ENCODE measurements at places on chromosomes 7 and 10.

DNA sequence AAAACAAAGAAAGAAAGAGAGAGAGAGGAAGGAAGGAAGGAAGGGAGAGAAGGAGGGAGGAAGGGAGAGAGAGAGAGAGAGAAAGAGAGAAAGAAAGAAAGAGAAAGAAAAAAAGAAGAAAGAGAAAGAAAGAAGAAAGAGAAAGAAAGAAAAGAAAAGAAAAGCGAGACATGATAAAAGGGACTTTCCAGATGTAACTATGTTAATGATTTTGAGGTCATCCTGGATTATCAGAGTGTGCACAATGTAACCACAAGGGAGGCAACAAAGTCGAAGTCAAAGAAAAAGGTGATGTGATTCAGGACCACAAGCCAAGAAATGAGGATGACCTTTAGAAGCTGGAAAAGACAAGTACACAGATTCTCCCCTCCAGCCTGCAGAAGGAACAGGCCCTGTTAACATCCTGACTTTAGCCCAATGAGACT, 48.9 kb upstream of the PAX2 start:
- no peak for DNase-seq

DNA sequence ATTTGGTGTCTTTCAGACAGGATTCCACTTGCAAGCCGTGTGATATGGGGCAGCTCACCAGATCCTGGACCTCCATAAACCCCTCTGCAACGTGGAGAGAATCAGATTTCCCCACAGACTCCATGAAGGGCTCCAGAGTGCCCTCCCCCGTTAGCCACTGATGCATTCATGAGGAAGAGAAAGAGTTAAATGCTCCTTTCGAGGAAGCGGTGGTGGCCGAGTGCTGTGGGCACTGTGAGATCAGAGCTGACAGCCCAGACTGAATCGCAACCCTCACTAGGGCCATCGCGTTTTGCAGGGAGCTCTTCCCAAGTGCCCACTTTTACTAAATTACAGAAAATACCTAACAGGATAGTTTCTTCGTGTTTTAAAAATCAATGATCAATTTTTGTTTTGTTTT, 226.3 kb upstream of the ZNF32 start:
- no peak for DNase-seq

GRCh38 chr10:69456880-69457693, 5.8 kb downstream of the TSPAN15 start:
- no peak for DNase-seq

GRCh38 chr7:50068850-50069551, 24.0 kb downstream of the ZPBP start:
- no peak for DNase-seq

- no peak for DNase-seq
Measured at GRCh38 chr10:119776536-119776935, 50.7 kb downstream of the INPP5F start.

GRCh38 chr10:118241229-118242137, 100.6 kb downstream of the FAM204A start:
- DNase-seq: no peak

- DNase-seq: no peak
Measured at GRCh38 chr10:85225311-85225710, 896.9 kb downstream of the CCSER2 start.

GRCh38 chr10:60162631-60163030, 227.0 kb downstream of the ANK3 start:
- DNase-seq: no peak

DNA sequence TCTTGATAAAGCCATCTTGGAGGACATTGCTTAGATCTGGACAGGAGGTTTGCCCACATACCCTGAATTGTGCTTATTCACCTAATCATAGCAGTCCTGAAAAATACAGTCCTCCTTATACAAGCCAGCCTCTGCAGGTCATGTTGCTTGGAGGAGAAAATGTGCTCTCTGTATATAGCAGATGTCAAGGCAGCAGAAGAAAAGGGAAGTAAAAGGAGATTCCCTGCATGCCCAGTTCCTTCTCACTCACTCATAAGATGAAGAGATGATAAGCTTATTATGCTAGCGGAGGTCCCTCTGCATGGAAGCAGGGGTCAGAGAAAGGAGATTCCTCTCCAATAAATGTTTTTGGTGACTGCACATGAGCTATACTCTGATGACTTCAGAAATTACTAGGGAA, 458.8 kb upstream of the ZMIZ1 start:
- no peak for DNase-seq

DNA sequence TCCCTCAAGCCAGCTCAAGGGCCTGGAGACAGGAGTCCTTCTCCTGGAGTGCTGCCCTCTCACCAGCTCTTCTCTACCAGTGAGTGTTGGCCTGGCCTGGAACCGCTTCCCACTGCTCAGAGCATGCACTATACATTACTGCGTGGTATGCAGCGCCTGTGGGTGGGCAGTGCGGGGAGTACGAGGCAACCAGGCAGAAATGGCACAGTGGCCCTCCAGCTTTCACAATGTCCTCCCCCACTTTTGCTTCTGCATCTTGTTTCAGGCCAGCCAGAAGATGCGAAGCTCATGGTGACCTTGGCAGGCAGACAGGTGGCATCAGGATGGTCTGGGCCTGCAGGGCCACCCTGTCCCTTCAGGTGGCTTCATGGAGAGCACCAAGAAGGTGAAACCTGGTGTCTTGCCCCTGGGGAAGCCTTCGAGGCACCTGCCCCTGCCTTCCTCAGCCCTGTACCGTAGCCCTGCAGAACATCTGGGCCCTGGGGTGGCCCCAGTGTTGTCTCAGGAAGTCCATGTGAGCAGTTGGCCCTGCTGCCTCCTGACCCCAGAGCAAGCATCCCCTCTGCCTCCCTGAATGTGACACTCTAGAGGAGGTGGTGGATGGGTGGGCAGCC, 35.8 kb downstream of the RASGEF1A start:
- DNase-seq: no peak

- DNase-seq: no peak
Measured at GRCh38 chr10:122392835-122393234, 18.3 kb downstream of the PLEKHA1 start.

GRCh38 chr7:139830782-139831501, 1.9 kb downstream of the TBXAS1 start:
- no peak for DNase-seq

DNA sequence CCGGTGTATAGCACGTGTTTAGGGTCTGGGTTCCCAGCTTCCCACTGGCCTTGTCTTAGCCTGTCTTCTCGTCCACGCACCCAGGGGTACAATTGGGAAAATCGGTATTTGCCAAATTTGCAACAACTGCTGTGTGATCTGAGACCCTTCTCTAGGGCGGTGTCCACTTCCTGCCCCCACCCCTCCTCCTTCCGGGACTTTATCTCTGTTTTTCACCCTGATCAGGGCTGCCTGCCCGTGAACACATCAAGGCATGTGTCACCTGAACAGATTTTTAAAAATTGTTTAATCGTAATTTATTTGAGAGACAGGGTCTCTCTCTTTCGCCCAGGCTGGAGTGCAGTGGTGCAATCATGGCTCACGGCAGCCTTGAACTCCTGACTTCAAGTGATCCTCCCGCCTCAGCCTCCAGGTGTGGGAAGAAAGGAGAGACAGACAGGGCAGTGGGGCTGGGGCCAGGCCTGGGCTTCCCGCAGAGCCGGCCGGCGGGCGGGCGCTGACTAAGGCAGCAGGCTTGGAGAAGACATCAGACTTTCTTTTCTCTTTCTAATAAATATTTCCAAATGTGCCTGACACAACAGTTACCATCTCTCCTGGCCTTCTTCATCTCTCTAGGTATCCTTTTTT, 27.5 kb downstream of the ELFN1 start:
- no peak for DNase-seq

- DNase-seq: no peak
Measured at GRCh38 chr10:35486297-35486990, 118.7 kb upstream of the GJD4 start.

GRCh38 chr7:29976673-29977415, 12.8 kb downstream of the SCRN1 start:
- no peak for DNase-seq

DNA sequence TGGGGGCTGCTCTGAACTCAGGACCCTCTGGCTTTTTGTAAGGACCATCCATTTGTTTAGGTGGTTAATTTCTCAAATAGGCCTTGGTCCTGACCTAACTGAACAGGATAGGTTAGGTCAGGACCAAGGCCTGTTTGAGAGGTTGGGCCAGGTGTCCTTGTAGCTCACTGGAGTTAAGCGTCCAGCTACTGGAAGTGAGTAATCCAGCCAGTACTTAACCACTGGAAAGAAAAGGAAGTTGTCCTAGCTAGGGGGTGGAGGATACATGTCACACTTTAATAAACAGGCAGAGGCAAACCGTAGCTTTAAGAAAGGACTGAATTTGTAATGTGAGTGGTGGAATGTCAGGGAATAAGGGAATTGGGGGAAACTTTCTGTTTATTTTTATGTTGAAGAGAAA, 96.0 kb downstream of the GPR85 start:
- no peak for DNase-seq

DNA sequence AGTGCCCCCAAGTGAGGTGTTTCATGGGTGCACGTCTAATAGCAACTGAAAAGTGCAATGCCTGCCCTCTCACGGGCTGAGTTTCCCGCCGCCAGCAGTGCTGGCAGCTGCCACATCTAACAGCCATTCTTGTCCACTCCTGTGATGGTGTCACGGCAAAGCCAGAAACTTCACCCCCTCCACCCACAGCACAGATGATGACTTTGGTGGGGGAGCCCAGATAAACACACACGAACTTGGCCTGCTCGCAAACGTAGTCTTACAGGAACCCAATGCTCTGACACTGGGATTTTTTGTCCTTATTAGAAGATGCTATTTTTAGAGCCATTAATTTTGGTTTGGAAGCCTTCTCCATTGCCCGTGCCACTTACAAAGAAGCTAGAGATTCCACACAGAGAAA, 26.7 kb downstream of the CPXM2 start:
- DNase-seq: no peak

DNA sequence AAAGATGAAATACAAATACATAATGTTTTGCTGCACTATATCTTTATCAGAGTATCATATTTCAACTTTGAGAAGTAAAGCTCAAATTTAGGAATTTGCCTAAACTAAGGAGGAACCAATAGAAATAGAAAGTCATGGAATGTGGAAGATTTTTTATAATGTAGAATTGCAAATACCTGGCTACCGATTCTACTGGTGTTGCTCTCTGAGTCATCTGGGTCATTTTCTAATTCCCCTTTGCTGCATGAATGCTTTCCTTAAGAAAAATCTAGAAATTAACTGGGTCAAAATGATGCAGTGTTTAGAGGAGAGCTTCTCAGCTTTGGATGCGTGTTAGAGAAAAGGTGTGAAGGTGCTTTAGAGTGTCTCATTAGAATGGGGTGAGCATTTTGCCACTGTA, 568.9 kb upstream of the ANKRD30A start:
- no peak for DNase-seq

GRCh38 chr10:16809074-16809718, 8.0 kb downstream of the RSU1 start:
- no peak for DNase-seq

- DNase-seq: no peak
Measured at GRCh38 chr7:1302936-1303335, 70.3 kb downstream of the UNCX start.

- DNase-seq: no peak
Measured at GRCh38 chr7:132656846-132657776, 80.8 kb upstream of the PLXNA4 start.

DNA sequence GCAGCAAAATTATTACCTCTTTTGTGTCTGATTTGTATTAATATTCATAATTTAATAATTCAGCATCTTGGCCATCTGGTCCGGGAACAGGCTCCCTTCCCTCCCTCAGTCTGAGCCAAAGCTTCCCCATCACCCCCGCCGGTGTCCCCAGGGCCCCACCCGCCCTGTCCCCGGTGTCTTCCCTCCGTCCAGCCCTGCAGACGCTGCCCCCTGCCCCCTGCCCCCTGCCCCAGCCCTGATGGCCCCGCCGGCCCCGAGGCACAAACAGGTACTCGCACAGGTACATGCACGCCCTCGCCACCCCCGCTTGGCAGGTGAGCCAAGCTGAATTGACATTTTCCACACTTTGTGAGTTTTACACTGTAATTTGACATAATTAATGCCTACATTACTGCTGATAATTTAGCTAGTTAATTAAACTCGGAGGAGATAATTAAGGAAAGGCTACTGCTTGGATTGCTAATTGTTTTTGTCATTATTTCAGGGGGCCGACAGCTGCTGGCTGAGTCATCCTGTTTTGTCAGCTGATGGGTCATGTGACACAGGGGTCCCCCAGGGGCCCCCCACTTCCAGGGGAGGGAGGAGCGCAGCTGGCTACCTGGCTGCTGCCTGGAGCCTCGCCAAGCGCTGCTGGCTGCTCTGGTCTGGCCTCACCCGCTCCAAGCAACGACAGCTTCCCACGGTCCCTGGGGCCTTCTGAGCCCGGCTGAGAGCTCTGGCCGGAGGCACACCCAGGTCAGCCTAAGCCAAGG, 36.6 kb downstream of the MICALL2 start:
- peak; percentile 83 for DNase-seq

GRCh38 chr7:124801330-124801895, 35.8 kb upstream of the GPR37 start:
- no peak for DNase-seq

GRCh38 chr10:128475686-128476367, 349.6 kb upstream of the MKI67 start:
- no peak for DNase-seq

GRCh38 chr10:16643502-16643901, 121.8 kb upstream of the C1QL3 start:
- no peak for DNase-seq

DNA sequence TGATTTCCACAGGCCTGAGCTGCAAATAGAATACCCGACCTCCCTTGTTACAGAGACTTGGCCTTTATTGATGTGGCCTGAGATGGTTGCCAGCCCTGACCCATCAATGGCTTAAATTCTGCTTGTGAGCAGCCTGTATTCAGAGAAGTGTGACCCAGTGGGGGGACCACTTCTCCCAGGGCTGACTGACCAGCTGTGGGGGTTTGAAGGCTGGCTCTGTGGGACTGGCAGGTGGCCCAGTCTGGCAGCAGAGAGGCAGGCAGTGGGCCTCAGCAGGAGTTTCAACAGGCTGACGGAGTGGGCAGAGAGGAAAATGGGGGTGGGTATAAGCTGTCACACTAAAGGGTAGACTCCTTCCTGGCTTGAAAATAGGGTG, 12.2 kb upstream of the PPIF start:
- no peak for DNase-seq

- DNase-seq: no peak
Measured at GRCh38 chr7:151558575-151558974, 38.9 kb upstream of the RHEB start.

GRCh38 chr7:129366-130221, 62.8 kb upstream of the FAM20C start:
- no peak for DNase-seq

DNA sequence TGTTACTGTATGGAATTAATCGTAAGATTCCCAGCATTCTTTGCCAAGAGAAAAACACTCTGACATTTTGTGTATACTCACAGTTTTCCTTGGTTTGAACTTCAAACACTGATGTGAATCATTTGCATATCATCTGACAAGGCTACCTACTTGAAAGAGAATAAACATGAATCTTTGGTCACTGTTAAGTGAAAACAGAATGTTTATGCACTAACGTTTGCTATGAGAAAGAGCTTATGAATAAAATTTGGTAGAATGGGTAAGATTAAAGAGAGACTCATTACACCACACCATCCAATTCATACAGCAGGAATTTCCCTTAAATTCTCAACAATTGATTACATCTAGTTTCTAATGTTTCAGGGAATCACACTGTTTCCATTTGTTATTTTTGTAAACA, 46.6 kb downstream of the MACC1 start:
- no peak for DNase-seq

All from NCI-H2081 treated with DMSO at 0.1 percent for 48 hours (cell line).